NCI-H1092 treated with DMSO at 0.1 percent for 48 hours (cell line): ENCODE measurements at places on chromosomes 2 and 18.

DNA sequence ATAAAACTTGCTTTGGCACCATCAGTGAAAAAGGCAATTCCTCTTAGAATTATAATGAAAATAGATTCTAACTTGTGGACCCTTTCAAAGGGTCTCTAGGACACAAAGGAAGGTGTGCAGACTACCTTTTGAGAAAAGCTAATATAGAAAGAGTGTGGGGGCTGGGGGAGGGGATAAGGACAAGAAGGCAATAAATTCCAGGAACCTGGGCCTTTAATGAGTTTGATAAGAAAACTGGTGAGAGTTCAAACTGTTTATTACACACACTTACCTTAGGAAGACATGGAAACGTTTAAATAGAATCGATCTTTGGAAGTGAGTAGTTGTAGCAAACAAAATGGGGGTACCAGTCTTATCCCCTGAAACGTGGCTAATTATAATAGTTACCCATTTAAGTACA lies 39.6 kb upstream of the PGAP1 start:
- DNase-seq: no peak

- peak; percentile 3 for DNase-seq
Measured at GRCh38 chr18:55998071-55998522, 410.1 kb upstream of the TCF4 start.

DNA sequence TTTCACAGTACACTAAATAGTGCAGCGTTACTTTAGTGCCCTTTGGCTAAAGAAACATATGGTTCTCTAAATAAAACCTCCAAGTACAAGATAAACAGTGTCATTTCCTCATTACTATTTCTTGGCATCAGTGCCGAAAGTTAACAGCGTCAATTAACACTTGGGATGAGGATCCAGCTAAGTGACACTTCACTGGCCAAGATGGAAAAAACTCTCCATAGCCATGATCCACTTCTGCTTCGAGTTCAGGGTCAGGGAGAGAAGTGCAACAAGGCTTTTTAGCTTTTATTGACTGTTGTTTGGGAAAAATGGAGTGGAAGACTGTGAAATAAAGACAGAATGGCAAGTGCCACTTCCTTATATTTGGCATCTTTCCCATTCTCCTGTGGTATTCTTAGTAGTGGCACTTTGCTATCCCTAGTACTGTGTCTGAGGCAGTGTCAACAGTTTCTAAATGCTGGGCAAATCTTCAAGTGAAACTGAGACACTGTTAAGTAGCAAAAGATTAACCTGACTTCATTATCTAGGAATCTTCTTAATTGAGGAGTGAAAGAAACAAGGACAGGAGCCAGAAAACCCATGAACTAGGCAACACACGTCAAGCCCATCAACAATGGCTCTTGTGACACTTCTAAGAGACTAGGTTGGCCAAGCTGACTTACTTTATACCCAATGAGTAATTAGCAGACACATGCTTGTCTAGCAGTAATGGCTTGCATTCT lies 222.5 kb upstream of the SESTD1 start:
- peak; percentile 11 for DNase-seq

DNA sequence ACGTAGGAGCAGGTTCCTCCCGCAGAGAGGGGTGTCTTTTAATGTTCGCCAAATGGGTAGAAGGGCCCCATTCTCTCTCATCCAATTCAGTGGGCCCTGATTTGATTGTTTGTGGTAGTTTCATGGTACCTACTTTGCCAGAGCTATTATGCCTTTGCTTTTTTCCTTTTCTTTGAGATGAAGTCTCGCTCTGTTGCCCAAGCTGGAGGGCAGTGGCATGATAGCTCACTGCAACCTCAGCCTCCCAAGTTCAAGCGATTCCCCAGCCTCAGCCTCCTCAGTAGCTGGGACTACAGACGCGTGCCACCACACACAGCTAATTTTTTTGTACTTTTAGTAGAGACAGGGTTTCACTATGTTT lies 59.7 kb downstream of the DDX1 start:
- no peak for DNase-seq

- no peak for DNase-seq
Measured at GRCh38 chr2:28747714-28748113, 3.9 kb upstream of the PPP1CB start.

DNA sequence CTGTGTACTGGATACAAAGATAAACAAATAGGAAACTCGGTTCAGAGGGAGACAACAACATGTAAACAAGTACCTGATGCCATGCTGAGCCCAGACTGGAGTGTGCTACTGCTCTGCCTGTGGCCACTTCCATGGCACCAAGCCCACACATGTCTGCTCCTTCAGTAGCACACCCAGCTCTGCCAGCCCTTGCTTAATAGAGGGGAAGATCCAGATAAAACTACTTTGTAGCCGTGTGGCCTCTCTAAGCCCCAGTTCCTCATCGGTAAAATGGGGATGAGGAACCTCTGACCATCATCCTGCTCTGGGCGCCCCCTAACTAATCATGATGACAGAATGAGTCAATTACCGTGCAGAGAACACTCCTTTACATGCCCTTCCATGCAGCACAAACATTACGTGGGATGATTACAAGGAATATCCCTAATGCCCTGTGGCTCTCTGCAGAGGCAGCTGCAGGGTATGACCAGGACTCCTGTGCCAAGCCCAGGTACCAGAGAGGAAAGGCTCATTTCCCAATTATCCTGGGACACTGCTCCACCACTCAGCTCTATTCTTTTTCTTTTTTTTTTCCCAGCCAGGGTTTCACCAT lies 34.9 kb downstream of the DNMT3A start:
- no peak for DNase-seq

DNA sequence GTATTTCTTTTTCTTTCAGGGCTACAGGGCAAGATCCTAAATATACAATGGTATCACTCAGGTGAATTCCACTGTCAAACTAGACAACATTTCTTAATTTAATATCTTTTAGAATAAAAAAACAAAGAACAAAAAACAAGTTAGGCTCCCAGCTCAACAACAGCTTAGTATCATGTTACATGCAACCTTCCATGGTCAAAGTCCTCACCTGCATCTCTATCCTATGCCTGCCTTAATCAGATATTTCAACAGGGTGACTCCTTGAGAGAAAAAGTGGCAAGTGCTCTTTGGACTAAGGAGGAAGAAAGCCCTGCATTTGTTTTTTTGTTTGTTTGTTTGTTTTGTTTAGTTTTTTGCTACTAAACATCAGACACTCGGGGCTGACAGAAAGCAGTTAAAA lies 50.2 kb downstream of the WDFY1 start:
- DNase-seq: no peak

GRCh38 chr2:201774546-201774945 lies 6.2 kb downstream of the ALS2 start:
- no peak for DNase-seq

DNA sequence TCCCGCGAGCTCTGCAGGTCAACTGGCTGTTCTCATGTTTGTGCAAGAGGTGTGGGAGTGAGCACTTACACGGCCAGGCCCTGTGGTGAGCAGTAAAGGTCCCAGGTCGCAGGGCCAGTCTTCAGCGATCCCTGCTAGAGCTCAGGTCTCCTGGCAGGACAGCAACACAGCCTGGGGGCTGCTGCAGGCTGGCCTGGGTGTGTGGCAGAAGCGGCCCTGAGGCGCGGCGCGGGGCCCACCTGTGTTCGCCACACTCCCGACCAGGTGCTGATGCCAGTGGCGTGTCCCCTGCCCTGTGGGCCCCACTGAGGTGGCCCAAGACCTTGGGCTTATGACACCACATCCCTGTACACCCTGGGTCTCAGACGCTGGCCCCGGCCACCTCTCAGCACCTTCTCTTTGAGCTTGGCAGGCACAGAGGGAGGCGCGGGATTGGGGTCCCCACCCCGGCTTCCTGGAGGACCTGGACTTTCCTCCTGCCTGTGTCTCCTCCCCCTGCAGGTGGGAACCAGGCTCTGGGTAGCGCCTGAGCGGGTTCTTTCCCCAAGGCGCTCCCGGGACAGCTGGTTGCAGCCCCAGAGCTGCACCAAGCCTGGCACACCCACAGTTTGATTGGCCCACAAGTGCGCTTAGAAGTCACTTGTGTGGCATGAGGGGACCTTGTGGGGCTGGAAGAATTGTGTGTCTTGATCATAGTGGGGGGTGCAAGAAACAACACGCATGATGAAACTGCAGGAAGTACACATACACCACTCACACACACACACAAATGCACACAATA lies 59.2 kb downstream of the TWIST2 start:
- no peak for DNase-seq
